Stimulated activated CD8-positive, alpha-beta memory T cell treated with anti-CD3 and anti-CD28 coated beads, Interleukin-4, amount 100 ng/mL, for 4 hours (primary cell): ENCODE measurements at places on chromosomes 6 and 20.

- DNase-seq: no peak
These were observed 102.0 kb downstream of the HS3ST5 start for GRCh38 chr6:114240796-114241195.

- no peak for DNase-seq
These were observed 31.2 kb upstream of the POPDC3 start for GRCh38 chr6:105210932-105211531.

- no peak for DNase-seq
These were observed 108.8 kb downstream of the SMLR1 start for GRCh38 chr6:130935978-130936377.

DNA sequence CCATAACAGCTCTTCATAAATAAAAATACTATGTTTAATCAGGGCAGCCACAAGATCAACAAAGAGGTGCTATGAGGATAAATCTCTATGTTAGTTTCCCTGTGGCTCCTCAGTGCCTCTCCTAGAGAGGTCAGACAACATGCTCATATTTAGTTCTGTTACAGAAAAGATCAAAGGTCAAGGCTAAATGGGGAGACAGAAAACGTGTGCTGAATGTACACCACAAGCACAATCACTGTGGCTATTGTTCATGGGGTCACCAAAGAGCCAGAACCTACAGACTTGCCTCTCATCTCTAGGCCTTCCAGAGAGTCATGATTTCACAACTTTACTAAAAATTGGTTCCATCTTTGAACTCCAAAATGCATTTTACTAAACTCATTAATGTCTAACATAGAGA, 409.8 kb downstream of the HACE1 start:
- DNase-seq: no peak

- DNase-seq: no peak
These were observed 198.2 kb downstream of the GMPR start for GRCh38 chr6:16436550-16436949.

- DNase-seq: no peak
These were observed 8.2 kb downstream of the LY86 start for GRCh38 chr6:6596529-6597328.
